Endothelial cell of umbilical vein (primary cell): ENCODE measurements at places on chromosomes 7 and 10. TPM values are rescaled to one million over a fixed set of nuclear protein-coding genes. Genes with fewer than 3 reads are reported as not detected.

The MOGAT3 gene
- total RNA-seq: not detected in 2 replicates

DNA sequence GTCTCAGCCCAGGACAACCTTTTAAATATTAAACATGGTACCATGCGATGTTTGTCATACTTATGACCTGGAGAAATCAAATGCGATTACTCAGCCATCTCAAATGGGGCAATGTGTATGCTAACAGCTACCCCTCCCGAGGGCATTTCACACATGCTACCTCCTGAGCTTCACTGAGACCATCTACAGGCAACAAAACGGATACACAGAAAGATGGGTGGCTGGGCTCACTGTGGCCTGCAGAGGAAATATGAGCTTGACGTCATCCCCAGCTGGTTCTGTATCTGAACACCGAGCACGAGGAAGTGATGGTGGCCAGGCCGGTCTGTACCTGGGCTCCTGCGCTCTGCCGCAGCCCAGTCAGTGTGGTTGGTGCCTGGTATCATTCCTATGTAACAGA, 374.3 kb downstream of the RPS24 start:
- H3K36me3 ChIP-seq: no peaks in the 10 kb centered on the region
- H3K4me1 ChIP-seq: no peaks in the 10 kb centered on the region
- H3K27me3 ChIP-seq: peaks cover 4% of the 10 kb centered on the region

- no peak for DNase-seq
- H3K27ac ChIP-seq: no peak overlapping the region
- H3K36me3 ChIP-seq: no peaks in the 10 kb centered on the region
- H3K4me1 ChIP-seq: no peaks in the 10 kb centered on the region
- no peak overlapping the region for H3K4me3 ChIP-seq
These were observed 64.5 kb downstream of the PALS2 start for GRCh38 chr7:24637706-24638105.

DNA sequence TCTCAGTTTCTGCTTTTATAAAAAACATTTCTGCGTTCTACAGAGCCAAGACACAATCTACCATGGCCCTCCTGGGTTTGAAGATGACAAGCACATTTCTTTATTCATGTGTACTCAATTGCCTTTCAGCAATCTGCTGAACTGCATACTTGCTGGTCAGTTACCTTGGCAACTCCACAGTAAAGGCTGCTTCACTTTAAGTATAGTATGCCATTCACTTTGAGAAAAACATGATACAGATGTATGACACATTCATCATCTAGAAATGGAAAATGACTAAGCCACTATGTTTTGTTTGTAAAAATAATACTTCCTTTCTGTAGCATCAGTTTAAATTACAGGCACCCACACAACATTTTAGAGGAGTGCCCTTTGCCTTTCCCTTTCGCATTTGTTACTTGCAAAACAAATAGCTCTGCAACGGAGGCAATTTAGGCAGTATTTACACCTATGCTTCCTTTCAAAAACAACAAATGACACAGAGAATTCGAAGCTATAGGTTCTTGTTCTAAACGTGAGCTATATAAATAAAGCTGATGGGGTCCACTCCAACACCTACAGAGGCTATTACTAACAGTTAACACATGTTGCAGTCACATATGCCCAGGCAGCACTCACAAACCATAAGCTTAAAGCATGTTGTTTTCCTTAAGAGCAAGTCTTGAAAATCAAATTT, 23.5 kb downstream of the SGCE start:
- H3K27me3 ChIP-seq: no peaks in the 10 kb centered on the region
- no peaks in the 10 kb centered on the region for H3K36me3 ChIP-seq
- H3K27ac ChIP-seq: peak overlapping the region; percentile 51
- peak; percentile 84 for DNase-seq

The PVRIG gene
- 0.80 TPM in 1 of 2 replicates, not detected in the other for total RNA-seq

DNA sequence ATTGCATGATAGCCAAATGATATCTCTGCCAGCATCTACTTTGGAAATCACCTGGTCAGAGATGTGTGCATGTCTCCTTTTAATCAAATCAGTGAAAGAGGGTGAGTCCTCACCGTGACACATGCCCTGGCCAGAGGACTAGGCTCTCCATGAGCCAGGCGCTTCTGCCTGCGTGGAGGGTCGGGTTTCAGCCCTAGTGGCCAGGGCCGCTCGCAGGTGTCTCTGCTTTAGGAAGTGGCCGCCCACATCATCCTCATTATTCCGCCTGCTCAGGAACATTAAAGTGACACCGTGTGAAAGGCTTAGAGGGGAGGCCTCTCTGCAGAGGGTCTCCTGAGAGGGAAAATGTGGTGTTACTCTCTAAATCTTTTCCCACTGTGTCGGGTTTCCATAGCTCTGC, 173.6 kb upstream of the PRKCQ start:
- H3K4me1 ChIP-seq: peaks cover 22% of the 10 kb centered on the region
- H3K4me3 ChIP-seq: no peak overlapping the region
- no peak overlapping the region for H3K27ac ChIP-seq
- H3K36me3 ChIP-seq: no peaks in the 10 kb centered on the region
- DNase-seq: no peak

DNA sequence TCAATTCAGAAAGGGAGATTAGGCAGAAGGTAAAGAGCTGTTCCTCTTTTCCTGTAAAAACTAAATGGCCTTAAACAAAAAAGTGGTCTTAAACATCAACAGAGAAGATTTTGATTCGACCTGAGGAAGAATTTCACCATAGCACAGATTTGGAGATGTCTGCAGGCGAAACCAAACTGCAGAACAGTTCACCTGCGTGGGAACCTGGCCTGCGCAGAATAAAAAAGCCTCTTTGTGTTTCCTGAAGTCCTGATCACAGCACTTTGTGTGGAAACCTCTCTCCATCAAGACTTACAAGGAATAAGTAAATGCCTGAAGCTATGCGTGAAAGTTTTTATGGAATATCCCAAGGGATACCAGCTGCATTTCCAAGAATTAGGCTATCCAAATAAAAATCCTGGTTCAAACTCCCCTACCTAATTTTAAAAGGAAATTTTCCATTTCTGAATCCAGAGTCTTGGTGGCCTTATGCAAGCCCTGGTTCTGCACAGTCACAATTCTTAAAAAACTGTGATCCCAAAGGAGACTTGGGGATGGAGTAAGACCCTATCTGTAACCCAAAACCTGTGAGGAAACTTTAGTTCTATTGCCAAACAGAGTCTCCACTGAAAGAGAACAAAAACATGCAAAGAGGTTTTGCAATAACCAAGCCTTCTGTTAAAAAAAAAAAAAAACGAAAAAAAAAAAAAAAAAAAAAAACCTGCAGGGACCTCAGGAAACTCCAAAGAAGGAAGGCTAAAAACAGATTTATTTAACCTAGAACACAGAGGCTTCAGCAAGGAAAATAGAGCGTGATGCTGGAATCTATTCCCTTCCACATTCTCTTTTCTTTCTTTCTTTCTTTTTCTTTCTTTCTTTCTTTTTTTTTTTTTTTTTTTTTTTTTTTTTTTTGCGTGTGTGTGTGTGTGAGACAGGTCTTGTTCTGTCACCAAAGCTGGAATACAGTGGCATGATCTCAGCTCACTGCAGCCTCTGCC, 10.4 kb downstream of the CALML3 start:
- H3K4me1 ChIP-seq: peaks cover 5% of the 10 kb centered on the region
- DNase-seq: no peak
- H3K36me3 ChIP-seq: no peaks in the 10 kb centered on the region

The EPO gene
- total RNA-seq: not detected in 2 replicates

DNA sequence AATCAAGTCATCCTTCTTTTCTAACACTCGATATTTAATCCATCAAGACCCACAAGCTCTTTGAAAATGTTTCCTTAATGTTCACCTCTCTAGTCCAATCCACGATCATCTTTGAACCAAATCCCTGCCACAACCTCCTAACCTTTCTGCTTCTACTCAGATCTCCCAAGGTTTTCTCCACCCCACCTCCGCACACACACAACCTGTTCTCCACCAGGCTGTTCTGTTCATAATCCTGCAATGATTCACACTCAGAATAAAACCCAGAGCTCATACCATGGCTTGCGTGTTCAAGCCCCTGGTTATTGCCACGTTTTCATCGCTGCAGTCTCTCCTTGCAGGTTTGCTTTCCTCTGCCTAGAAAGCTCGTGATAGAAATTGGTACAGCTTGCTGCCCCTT, 53.8 kb upstream of the BAMBI start:
- peaks cover 1% of the 10 kb centered on the region for H3K27me3 ChIP-seq
- no peak overlapping the region for H3K4me3 ChIP-seq
- H3K27ac ChIP-seq: no peak overlapping the region

- no peaks in the 10 kb centered on the region for H3K27me3 ChIP-seq
- no peak overlapping the region for H3K4me3 ChIP-seq
- no peak overlapping the region for H3K27ac ChIP-seq
- H3K36me3 ChIP-seq: no peaks in the 10 kb centered on the region
- no peaks in the 10 kb centered on the region for H3K4me1 ChIP-seq
These were observed 33.9 kb upstream of the SHH start for GRCh38 chr7:155846156-155846555.

DNA sequence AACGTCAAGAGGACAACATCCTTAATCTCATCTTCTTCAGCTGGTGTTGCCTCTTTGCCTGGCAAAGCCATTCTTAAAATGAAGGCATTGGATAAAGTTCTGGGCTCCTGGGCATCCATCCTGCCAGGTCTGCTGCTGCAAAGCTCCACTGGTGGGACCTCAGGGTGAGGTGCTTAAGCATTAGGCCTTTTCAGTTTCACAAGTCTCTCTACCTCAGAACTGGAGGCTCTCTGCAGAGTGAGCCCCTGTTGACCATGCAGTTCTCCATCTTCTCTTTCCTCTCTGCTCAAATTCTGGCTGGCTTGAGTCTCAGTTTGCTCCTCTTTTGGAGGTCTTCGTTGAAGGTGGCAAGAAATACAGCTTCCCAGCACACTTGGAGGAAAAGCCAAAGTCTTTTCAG, 42.7 kb upstream of the BRAF start:
- H3K27me3 ChIP-seq: peaks cover 3% of the 10 kb centered on the region
- H3K4me1 ChIP-seq: no peaks in the 10 kb centered on the region
- DNase-seq: no peak
- no peaks in the 10 kb centered on the region for H3K36me3 ChIP-seq
- no peak overlapping the region for H3K27ac ChIP-seq

DNA sequence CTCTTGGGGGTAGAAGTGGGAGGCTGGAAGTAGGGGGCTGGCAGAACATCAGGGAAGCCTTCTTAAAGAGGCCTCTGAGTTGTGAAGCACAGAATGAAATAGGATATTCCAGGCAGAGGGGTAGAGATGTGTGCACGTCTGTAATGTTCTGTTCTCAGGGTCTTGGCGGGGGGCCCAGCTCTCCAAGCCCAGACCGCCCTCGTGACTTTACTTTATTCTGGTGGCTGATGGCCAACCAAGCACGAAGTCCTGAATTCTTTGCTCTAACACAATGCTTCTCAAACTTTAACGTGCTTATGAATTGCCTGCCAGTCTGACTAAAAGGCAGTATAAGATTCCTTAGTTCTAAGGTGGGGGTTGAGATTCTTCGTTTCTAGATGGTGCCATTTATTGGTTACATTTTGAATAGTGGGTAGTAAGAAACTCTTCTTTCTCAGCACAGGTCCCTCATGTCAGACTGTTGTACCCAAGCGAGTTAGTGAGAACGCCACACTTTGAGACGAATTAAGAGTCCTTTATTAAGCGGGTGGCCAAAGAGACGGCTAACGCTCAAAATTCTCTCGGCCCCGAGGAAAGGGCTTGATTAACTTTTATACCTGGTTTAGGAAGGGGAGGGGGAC, 8.2 kb downstream of the PRXL2A start:
- H3K36me3 ChIP-seq: peaks cover 17% of the 10 kb centered on the region
- no peaks in the 10 kb centered on the region for H3K27me3 ChIP-seq
- no peak overlapping the region for H3K4me3 ChIP-seq
- H3K4me1 ChIP-seq: peaks cover 53% of the 10 kb centered on the region
- DNase-seq: peak; percentile 88

The CCDC7 gene
- total RNA-seq: 6.6 and 8.2 TPM in 2 replicates

- no peak overlapping the region for H3K27ac ChIP-seq
- no peaks in the 10 kb centered on the region for H3K4me1 ChIP-seq
- no peaks in the 10 kb centered on the region for H3K36me3 ChIP-seq
- no peaks in the 10 kb centered on the region for H3K27me3 ChIP-seq
These were observed 88.3 kb upstream of the SEMA3D start for GRCh38 chr7:85275204-85275603.

- H3K27ac ChIP-seq: no peak overlapping the region
- H3K4me3 ChIP-seq: no peak overlapping the region
- H3K27me3 ChIP-seq: no peaks in the 10 kb centered on the region
- H3K36me3 ChIP-seq: no peaks in the 10 kb centered on the region
These were observed 35.3 kb upstream of the IFRD1 start for GRCh38 chr7:112414855-112415490.

- H3K4me3 ChIP-seq: no peak overlapping the region
- H3K4me1 ChIP-seq: peaks cover 22% of the 10 kb centered on the region
- no peak for DNase-seq
- H3K27me3 ChIP-seq: no peaks in the 10 kb centered on the region
- H3K36me3 ChIP-seq: no peaks in the 10 kb centered on the region
These were observed 5.9 kb upstream of the HERPUD2 start for GRCh38 chr7:35700865-35701264.

The NRCAM gene
- total RNA-seq: 47.6 and 49.0 TPM in 2 replicates

- H3K4me3 ChIP-seq: no peak overlapping the region
- H3K36me3 ChIP-seq: no peaks in the 10 kb centered on the region
- DNase-seq: no peak
- H3K4me1 ChIP-seq: no peaks in the 10 kb centered on the region
- H3K27ac ChIP-seq: no peak overlapping the region
These were observed 48.5 kb upstream of the GLCCI1 start for GRCh38 chr7:7920056-7920455.

- H3K27ac ChIP-seq: no peak overlapping the region
- DNase-seq: no peak
- no peak overlapping the region for H3K4me3 ChIP-seq
- peaks cover 10% of the 10 kb centered on the region for H3K4me1 ChIP-seq
These were observed 805 bp upstream of the HMX3 start for GRCh38 chr10:123134915-123135414.

GRCh38 chr7:131653418-131654248, 97.2 kb upstream of the PODXL start:
- no peak overlapping the region for H3K27ac ChIP-seq
- no peaks in the 10 kb centered on the region for H3K27me3 ChIP-seq
- no peak for DNase-seq
- no peaks in the 10 kb centered on the region for H3K36me3 ChIP-seq

The GSDME gene
- 21.3 and 23.4 TPM in 2 replicates for total RNA-seq

GRCh38 chr10:116521424-116522290, 24.1 kb upstream of the PNLIP start:
- no peaks in the 10 kb centered on the region for H3K4me1 ChIP-seq
- DNase-seq: peak; percentile 32
- H3K27me3 ChIP-seq: no peaks in the 10 kb centered on the region
- no peaks in the 10 kb centered on the region for H3K36me3 ChIP-seq
- no peak overlapping the region for H3K4me3 ChIP-seq
- no peak overlapping the region for H3K27ac ChIP-seq

GRCh38 chr7:154795014-154795413, 207.9 kb downstream of the PAXIP1 start:
- H3K27ac ChIP-seq: no peak overlapping the region
- no peaks in the 10 kb centered on the region for H3K4me1 ChIP-seq
- DNase-seq: no peak
- no peaks in the 10 kb centered on the region for H3K36me3 ChIP-seq
- H3K4me3 ChIP-seq: no peak overlapping the region

The CTAGE15 gene
- total RNA-seq: not detected in 2 replicates

GRCh38 chr7:157949711-157950110, 612.9 kb downstream of the DNAJB6 start:
- no peak overlapping the region for H3K4me3 ChIP-seq
- H3K27me3 ChIP-seq: no peaks in the 10 kb centered on the region
- no peak overlapping the region for H3K27ac ChIP-seq
- no peaks in the 10 kb centered on the region for H3K36me3 ChIP-seq
